Hematopoietic multipotent progenitor cell treated with erythropoietin and hydrocortisone succinate and interleukin-3 and kit ligand, for 8 days (in vitro differentiated cells): ENCODE measurements at places on chromosomes 5 and 9.
A peak's percentile ranks its signal among the peaks of the same experiment; 100 is the strongest.

DNA sequence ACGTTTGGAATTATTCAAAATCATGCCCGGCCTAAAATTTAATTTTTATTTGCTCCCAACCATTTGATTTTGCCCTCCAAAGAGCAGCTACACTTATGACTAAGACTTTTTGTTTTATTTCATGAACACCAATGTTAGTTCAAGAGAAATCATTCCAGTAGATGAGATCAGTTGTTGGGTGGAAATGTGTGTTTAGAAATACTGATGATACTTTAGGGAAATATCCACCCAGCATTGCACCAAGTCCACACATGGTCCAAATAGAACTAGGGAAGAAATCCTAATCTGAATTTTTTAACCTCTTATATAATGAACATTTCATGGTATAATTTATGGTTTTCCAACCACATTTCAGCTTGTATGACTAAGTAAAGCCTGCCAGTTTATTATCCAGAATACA, 28.3 kb upstream of the GOLPH3 start:
- DNase-seq: no peak

- DNase-seq: no peak
Measured at GRCh38 chr9:87119328-87119881, 172.1 kb upstream of the GAS1 start.

GRCh38 chr5:68216245-68217046, 890 bp downstream of the PIK3R1 start:
- peak; percentile 64 for DNase-seq

DNA sequence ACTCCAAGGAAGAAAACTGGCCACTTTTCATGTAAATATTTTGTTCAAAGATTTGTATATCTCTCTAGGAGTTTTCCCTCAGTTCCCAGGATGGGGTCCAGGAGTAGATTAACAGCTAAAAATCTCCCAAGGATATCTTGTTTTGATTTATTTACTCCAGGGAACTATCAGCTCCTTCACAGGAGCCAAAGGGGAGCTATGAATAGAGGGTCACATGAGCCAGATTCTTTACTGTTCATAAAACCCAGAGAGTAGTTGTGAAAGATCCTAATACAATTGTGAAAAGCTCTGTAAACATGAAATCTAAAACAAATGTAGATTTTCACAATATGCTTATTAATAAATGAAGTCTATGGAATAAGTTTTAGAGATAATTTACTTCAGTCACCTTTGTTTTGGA, 16.9 kb downstream of the DIMT1 start:
- DNase-seq: no peak

DNA sequence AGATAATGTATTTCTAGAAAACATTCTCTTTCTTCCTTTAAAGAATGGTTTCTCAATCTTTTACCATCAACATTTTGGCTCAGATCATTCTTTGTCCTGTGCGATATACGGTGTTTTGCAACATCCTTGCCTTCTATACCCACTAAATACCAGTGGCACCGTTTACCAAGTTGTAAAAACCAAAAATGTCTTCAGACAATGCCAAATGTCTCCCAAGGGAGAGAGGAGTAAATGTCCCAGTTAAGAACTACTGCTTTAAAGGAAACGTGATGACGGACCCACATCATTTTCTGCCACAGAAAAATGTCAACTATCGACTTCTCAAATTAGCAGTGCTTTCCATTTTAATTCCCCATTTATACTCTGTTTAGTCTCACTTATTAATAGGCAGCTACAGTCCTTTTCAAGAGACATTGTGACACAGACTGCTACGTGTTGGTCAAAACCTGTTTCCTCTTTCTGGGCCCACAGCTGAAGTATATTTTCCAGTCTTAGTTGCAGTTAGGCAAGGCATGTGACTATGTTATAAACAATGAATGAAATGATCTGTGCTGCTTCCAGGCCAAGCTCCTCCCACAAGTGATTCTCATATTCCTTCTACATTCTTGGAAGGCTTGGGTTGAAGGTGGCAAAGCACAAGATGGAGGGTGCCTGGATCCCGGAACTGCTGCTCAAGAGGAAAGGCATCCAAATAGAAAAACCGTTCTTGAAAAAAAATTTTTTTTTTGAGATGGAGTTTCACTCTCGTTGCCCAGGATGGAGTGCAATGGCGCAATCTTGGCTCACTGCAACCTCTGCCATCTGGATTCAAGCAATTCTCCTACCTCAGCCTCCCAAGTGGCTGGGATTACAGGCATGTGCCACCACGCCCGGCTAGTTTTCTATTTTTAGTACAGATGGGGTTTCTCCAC, 8.8 kb downstream of the PRXL2C start:
- peak; percentile 20 for DNase-seq

- no peak for DNase-seq
Measured at GRCh38 chr5:32047056-32047455, 127.1 kb downstream of the GOLPH3 start.
